NCI-H187 (cell line): ENCODE measurements at places on chromosomes 6 and 20.
A peak's percentile ranks its signal among the peaks of the same experiment; 100 is the strongest.

DNA sequence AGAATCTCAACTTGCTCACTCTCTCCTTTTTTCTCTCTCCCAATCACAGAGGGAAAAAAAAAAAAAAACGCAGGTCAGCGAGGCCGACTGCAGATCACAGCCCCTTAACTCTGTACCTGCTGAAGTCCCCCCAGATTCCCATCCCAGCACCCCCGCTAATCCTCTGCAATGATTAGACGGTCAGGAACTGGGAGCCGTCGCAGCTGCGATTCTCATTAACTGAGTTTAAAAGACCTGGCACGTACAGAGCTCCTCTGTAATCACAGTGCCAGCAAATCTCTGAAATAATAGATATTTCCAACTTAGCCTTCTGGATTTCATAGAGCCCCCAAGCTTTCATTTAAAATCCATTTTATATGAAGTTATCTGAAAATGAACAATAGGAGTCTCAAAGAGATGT lies 84.4 kb downstream of the ANKRD60 start:
- DNase-seq, result no peak

GRCh38 chr6:157650801-157651200 lies 172.2 kb upstream of the SNX9 start:
- DNase-seq, result no peak

DNA sequence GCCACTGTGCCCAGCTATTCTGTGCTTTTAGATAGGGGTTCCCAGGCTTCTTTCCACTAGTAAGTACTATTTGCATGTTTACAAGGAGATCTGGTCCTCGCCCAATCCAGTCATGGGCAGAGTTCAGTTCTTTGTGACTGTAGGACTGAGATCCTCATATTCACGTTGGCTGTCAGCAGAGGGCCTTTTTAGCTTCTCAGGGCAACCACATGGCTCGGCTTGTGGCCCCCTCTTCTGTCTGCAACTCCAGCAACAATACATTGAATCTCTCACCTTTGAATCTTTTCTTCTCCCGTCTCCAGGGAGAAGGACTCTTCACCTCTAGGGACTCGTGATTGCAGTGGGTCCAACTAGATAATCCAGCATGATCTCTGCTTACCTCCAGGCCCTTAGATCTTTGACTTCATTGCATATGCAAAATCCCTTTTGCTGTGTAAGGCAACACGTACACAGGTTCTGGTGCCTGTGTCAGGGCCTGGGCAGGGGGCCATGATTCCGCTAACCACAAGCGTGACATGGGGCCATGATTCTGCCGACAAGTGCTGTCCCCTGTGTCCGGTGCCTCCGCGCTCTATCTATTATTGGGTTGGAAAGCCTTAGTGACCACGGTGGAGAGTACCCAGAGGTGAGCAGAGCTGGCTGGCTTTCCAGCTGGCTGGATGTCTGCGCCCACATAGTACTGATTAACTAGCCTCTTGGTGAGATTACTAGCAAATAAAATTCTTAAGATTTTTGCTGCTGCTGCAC lies 5.1 kb downstream of the CCR6 start:
- DNase-seq, result no peak

- DNase-seq, result no peak
These were observed 65.5 kb downstream of the SYNJ2 start for GRCh38 chr6:158047127-158047518.

DNA sequence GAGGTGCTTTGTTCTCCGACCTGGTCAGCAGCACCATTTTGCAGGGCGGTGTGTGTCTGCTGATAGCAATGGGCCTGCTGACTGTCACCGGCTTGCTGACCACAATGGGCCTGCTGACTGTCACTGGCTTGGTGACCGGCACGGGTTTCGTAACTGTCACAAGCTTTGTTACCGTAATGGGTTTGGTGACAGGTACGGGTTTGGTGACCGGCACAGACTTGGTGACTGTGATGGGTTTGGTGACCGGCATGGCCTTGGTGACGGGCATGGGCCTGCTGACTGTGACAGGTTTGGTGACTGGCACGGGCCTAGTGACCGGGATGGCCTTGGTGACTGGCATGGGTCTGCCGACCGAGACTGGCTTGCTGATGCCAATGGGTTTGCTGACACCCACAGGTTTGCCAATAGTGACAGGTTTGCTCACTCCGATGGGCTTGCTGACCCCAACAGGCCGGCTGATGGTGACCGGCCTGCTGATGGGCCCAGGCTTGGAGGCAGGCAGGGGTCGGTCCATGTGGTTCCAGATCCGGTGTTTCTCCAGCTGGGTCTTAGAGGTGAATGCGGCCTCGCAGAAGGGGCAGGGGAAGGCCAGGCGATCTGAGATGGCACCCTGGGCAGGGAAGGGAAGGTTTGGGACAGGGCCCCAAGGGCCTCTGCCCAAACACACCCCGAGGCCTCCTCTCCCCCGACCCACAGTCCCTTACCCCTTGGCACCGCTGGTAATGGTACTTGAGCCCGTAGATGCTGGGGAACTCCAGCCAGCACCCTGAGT lies 3.4 kb downstream of the ZNF512B start:
- DNase-seq, result no peak

GRCh38 chr6:139754898-139755775 lies 380.7 kb upstream of the CITED2 start:
- DNase-seq, result no peak

GRCh38 chr6:137430954-137431353 lies 63.2 kb downstream of the OLIG3 start:
- DNase-seq, result no peak

DNA sequence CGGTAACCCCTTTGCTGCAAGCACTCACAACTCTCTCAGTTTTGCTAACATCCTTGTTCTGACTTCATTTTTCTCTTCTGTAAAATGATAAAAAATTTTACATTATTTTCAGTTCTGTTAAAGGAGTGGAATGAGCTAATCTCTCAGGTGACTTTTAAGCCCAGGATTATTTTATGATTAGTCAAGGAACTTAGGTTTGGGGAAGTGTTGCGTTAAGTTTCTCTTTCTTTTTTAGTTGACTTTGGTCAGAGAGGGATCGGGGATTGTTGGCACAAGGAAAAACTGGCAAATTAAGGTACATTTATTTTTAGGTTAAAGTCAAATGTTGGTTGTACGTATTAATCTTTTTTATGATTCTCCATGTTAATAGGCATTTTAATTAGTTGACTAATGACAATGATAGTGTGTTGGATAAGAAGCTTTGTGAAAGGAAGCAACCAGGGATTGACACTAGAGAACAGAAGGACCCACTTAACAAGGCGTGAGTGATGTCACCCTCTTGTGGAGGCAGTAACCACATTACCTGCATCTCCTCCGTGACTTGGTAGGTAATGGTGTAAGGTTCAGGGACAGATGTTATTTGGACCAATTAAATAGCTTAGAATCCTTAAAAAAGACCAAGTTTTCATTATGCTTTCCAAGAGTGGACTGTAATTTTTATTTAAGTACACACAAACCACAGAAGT lies 31.6 kb downstream of the CD83 start:
- DNase-seq, result peak; percentile 34

DNA sequence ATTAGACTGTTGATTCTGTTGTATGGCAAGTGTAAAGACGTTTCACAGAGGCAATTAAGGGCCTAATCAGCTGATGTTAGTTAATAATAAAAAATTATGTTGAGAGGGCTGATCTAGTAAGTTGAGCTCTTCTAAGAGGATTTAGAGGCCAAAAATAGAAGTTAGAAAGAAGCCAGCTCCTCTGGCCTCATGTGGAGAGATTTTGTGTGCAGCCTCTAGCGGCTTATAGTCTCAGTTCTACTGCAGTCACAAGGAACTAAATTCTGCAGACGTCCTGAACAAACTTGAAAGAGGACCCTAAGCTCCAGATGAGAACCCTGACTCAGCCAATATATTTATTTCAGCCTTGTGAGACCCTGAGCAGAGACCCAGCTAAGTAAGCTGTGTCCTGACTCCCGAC lies 498.6 kb downstream of the BTBD3 start:
- DNase-seq, result no peak

DNA sequence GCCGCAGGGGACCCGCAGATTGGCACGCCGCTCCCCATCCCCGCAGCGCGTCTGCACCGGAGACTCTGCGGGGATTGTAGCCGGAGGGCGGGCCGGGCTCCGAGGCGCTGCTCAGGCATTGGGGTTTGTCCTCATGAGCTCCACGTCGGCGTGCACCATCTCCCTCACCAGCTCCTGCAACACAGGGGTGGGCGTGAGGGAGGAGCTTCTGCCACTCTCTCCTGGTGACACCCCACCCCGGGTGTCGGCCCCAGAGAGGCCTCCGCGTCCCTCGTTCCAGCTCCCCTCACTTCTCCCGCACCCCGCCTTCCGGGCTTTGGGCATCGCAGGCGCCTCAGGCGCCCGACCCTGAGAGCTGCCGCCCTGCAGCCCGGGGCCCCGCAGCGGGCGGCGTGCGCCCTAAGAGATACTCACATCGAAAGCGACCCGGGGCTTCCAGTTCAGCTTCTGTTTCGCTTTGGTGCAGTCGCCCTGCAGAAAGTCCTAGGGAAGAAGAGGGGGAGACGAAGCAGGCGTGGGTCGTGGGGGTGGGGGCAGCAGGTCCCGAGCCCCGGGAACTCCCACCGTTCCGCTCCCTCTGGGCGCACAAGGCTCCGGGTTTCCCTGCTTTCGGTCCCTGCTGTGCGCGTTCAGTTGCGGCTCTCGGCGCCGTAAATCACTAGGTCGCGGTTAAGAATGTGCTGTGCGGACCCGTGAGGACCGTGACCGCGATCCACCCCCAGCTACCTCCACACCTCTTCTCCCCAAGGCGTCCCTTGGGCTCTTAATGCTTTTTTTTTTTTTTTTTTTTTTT lies 14.5 kb downstream of the FOXC1 start:
- DNase-seq, result no peak

- no peak for DNase-seq
These were observed 492.1 kb downstream of the UTRN start for GRCh38 chr6:144777249-144777648.

- no peak for DNase-seq
These were observed 12.3 kb downstream of the BTBD3 start for GRCh38 chr20:11929947-11930346.

DNA sequence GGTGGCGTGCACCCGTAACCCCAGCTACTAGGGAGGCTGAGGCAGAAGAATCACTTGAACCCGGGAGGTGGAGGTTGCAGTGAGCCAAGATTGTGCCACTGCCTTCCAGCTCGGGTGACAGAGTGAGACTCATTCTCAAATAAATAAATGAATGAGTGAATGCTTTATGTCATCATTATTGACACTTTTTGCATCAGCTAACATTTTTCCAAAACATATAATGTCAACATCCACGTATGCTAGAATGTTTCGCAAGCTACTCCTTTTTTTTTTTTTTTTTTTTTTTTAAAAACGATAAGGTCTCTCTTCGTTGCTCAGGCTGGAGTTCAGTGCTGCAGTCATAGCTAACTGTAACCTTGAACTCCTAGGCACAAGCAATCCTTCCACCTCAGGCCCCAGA lies 72.2 kb downstream of the SENP6 start:
- no peak for DNase-seq

DNA sequence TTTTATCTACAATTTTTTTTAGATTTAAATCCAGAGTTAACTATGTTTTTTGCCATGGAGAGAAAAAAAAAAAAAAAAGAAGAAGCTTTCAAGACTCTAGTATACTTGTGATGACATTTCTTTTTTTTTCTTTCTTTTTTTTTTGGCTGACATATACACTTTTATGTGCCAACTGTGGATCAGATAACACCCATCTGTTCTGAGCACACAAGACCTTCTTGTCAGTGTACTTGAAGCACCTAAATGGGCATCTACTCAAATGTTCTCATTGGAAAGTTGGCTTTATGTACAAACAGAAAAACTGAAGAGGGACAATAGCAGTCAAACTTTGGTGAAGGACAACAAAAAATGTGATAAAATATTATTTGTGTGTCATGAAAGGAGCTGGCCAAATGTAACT lies 904.5 kb downstream of the GRIK2 start:
- no peak for DNase-seq

DNA sequence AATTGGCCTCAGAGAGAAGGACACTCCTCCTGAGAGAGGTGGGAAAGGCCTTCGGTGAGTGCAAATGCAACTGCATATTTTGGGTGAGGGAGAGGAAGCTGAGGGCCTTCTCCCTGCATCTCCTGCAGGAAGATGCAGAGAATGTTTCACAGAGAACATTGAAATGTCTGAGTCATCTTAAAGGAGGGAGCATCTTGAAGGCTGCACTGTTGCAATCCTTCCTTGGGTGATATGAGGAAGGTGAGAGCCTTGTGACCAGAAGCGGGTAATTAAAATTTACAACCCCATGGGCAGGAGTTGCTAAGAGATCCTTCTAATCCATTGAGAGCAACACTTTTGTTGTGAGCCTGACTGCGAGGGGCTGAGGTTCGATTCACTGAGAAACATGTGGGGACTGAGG lies 375.7 kb upstream of the MARCKS start:
- no peak for DNase-seq

GRCh38 chr6:154161689-154162088 lies 122.6 kb downstream of the OPRM1 start:
- no peak for DNase-seq
